Keratinocyte (primary cell): ENCODE measurements at places on chromosomes 5 and 9.

DNA sequence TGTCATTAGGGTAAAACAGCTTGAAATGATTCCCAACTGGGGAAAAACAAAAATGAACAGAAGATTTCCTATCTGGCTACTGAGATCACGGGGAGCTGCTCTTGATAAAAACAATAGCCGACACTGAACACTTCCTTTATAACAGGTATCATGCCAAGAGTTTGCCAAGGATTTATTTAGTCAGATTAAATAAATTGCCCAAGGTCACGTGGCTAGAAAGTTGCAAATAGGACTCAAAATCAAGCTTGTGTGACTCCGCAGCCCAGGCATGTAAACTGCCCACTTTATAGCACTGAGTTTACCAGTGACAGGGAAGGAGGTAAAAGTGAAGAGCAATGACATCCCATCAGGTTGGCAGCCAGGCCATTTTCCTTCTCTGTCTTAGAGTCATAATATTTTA lies 120.7 kb upstream of the ZNF618 start:
- no peak for DNase-seq

DNA sequence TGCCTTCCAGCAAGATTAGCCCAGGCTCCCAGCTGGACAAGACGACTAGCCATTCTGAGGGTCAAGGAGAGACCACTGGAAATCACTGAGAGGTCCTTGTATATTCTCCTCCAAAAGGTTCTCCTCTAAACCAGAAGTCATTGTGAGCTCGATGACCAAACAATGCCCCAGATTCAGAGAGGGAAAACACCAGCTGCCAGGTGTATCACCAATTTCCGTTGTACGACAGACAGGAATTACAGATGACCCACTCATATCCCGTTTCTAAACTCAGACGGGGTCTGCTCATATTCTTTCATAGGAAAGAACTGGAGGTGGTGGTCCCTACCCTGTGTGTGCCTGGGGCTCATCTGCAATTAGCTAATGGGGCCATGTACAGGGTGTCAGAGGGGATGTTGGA lies 14.2 kb downstream of the FAXDC2 start:
- DNase-seq, result no peak

- no peak for DNase-seq
Observed at GRCh38 chr5:17477573-17478265, 20.3 kb upstream of the TAF11L2 start.

GRCh38 chr5:124859556-124860290 lies 113.3 kb upstream of the ZNF608 start:
- DNase-seq, result no peak

DNA sequence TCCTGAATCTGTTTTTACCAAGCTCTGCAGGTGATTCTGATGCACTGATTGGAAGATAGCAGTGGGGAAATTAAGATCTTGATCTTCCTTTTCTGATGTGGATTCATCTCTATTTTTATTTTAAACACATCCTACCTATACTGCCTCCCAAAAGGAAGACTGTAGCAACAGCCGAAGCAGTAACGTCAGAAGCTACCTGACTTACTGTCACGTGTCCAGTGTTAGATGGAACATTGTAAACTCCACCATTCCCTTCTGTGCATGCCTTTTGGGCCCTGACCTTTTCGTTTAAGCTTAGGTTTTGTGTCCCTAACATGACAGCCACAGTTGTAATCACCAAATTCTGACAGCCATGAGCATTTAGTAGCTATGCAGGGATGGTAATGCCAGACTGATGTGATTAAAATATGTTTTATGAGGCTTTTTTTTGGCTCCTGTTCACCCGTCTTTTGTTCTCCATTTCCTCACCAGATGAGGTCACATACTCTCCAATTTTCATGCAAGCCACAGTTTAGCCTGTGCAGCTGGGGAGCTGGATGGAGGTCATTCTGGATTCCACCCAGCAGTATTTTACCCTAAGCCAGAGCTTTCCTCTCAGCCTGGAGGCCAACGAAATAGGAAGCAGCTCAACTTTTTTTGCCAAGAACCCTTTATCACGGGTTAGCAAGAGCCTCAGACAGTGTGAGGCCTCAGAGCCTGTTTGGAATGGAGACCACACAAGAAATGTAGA lies 15.6 kb upstream of the FOXD1 start:
- DNase-seq, result no peak

DNA sequence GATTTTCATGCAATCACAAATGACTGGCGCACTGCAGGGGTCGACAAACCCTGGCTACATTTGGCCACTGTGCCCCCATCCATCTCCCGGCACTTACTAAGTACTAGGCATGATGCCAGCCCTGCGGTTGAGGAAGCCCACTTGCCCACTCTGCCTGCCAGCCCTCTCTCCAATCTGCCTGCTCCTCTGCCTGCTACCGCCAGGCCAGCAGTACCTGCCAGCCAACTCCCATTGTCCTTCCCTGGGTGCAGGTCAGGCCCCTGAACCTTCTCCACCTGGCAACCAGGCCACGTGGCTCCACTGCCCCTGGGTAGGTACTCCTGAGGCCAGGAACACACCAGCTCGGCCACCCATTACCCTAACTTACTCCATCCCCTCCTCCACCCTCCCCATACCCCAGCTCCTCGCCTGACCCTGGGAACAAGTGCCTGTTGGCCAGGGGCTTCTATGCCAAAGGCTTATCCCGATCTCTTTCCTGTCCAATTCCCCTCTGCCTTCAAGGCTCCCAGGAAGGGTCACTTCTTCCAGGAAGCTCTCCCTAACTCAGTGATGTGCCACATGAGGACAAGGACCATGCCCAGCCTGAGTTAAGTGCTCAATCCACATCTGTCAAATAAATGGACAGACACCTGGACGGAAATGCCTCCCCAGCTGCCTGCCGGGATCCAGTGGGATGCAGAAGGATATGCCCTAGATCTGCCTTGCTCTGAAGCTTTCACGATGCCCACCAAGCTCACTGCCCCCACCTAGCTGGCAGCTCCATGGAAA lies 6.6 kb downstream of the EEIG1 start:
- no peak for DNase-seq

GRCh38 chr5:41508186-41508585 lies 2.2 kb downstream of the PLCXD3 start:
- DNase-seq, result no peak

DNA sequence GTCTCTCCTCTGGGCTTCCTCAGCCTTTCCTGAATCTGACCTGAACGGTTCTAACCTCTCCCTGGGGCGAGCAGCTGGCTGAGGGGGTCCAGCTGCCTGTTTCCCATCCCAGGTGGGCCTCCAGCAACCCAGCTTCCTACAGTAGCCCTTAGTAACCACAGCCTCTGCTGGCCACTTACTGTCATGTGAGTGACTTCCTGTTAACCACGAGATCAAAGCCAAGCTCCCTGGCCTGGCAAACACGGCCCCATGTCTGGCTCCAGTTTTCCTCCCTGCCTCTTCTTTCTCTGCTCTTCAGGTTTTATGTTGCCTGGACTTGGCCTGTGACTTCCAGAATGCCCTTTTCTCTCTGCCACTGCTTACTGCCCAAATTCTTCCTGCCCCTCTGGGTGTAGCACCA lies 47.2 kb upstream of the DAB2IP start:
- no peak for DNase-seq

GRCh38 chr5:142958944-142959682 lies 188.9 kb downstream of the ARHGAP26 start:
- DNase-seq, result no peak

DNA sequence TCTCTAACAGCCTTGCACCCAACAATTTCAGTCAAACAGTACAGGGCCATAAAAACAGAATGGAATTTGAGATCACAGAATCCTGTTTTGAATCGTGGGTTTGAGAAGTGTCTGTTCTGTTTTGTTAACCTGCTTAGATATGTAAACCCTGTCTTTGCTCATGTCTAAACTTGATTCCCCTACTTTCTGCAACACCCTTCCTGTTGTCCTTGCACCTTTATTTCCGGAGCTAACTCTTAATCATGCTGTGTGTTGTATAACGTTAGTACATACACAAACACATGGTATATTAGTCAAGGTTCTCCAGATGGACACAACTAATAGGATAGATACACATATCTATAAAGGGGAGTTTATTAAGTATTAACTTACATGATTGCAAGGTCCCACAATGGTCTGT lies 2229.2 kb upstream of the C9orf72 start:
- DNase-seq, result no peak

DNA sequence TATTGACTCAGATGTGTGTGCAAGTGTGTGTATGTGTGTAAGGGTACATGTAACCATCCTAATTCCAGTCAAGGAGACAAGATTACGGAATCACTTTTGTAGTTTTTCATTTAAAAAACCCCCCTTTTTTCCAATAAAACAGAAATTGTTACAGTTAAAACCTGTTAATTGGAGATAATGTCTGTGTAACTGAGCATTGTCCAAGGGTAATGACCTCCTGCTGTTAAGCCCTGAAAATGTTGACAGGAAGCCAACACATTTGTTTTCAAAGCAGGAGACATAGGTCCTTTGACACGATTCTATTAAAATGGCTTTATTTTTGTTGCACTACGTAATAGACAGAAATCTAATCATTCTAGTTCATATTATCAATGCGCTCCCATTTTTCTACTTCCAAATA lies 457.3 kb upstream of the ARRDC3 start:
- DNase-seq, result no peak

- DNase-seq, result no peak
Observed at GRCh38 chr9:4714266-4715016, 26.6 kb downstream of the AK3 start.

GRCh38 chr5:122673343-122673742 lies 101.5 kb upstream of the SNX2 start:
- DNase-seq, result no peak

GRCh38 chr5:89232139-89232603 lies 349.2 kb upstream of the MEF2C start:
- DNase-seq, result no peak

- no peak for DNase-seq
Observed at GRCh38 chr5:87210743-87211142, 56.9 kb upstream of the RASA1 start.

GRCh38 chr5:158601118-158601517 lies 498.6 kb downstream of the EBF1 start:
- DNase-seq, result no peak

DNA sequence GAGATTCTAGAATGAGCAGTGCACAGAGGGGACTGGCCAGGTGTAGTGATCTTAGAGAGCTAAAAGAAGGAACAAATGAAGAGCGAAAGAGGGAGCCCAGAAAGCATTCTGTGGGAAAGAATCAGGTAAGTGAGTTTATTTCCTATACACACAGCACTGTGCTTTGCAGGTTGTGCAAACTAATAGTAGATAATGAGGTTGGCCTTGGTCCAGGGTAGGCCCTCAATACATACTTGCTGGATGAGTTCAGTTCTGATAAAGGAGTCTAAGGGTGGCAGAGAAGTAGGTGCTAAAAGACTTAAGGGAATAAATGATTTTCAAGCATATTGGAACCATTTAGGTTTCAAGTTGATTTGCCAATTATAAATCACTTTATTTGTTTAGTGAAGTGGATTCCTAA lies 122.0 kb downstream of the NPR3 start:
- DNase-seq, result no peak

- DNase-seq, result no peak
Observed at GRCh38 chr5:132205385-132206125, 22.1 kb downstream of the P4HA2 start.

DNA sequence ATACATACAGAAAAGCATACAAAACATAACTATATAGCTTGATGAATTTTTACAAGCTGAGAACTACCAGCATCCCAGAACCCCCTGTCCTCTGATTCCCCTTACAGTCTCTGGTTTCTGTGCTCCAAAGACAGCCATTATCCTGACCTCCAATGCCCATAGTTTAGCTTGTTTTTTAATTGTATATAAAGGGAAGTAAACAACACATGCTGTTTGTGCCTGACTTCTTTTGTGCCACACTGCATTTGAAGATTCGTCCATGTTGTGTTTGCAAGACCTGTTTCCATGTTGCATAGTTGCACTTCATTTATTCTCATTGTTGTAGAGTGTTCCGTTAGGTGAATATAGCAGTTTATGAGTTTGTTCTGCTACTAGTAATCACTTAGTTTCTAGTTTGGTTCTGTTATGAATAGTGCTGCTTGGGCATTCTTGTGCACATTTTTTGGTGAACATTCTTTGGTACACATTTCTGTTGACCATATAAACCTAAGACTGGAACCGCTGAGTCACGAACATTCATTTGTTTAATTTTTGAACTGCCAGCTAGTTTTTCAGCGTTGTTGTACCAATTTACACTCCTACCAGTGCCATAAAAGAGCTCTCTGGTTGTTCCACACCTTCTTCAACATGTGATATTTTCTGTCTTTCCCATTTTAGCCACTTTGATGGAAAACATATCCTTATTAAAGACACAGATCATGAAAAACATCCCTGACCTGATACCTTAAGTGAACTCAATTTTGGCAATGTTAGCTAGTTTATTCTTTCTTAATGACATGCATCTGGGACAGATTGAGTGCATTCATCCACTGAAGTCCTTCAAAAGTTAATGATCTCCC lies 78.1 kb upstream of the ANXA1 start:
- DNase-seq, result no peak

DNA sequence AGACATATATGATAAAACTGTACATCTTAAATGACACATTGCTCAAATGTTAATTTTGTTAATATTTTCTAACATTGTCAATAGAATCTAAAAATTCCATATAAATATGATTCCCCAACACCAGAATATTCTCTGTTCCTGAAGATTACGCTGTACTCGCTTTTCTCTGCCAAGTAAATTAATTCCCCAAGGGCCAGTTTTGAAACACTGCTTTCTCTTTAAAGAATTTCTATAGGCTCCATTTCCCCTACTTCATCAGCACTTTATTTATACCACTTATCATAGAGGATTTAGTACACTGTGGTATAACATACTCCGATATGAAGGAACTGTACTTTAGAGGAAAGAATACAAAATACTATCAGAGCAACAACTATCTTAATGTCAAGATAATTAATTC lies 101.4 kb upstream of the ACOT12 start:
- no peak for DNase-seq

DNA sequence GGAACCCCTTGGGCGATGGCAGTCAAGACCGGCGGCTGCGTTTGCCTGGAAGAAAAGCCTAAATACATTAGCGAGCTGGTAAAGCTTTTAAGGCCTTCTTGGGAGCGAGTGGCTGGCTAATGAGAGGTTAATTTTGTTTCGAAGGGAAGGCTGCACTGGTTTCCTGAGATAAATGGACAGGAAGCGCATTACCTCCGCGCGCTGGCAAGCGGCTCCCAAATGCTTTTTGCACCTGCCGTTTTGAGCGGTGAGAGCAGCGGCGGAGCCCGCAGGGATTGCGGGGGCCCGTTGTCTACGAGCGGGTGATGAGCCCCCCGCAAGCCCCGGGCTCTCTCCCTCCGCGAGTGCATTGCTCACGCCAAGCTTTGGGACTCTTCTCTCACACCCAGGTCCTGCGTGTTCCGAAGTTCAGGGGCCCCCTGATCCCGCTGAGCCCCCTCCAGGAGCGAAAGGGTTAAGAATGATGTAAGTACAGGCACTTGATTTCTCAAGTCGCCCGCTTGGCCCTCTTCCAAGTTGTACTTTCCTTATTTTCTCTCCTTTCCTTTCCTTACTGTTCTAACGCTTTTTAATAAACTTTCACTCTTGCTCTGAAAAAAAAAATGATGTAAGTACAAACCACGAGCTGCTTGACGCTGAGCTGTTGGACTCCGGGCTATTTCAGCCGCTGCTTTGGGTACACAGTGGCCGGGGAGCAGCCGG lies 3.1 kb upstream of the RGMB start:
- no peak for DNase-seq
